Lung (tissue), 17 donors: ENCODE measurements at places on chromosomes 2 and 18. TPM values are rescaled to one million over a fixed set of nuclear protein-coding genes. Genes with fewer than 3 reads are reported as not detected.

The CROCC2 gene
- total RNA-seq, result 17.4 TPM

The MARCHF4 gene
- total RNA-seq, result 0.06 TPM

The TUBB8B gene
- total RNA-seq, result not detected

The COL4A3 gene
- total RNA-seq, result 21.1 TPM

The ZNF396 gene
- total RNA-seq, result 6.3 TPM

The LYG2 gene
- total RNA-seq, result not detected

The DNER gene
- total RNA-seq, result 4.7 TPM

The TCF4 gene
- total RNA-seq, result 111 TPM

The OTX1 gene
- 1.0 TPM for total RNA-seq

The TMEFF2 gene
- 0.43 TPM for total RNA-seq

The SCN9A gene
- total RNA-seq, result 46.4 TPM
